ENCODE measurements at places on chromosomes 7 and 10. TPM values are rescaled to one million over a fixed set of nuclear protein-coding genes. Genes with fewer than 3 reads are reported as not detected.
A peak's percentile ranks its signal among the peaks of the same experiment; 100 is the strongest.

CHCHD2 gene
- total RNA-seq, result 978 TPM

CFAP70 gene
- total RNA-seq, result 3.1 TPM

LIPJ gene
- not detected for total RNA-seq

FRMD4A gene
- total RNA-seq, result 18.3 TPM

SFMBT2 gene
- total RNA-seq, result 0.07 TPM

IL2RA gene
- not detected for total RNA-seq

MMRN2 gene
- total RNA-seq, result 12.1 TPM

AGAP9 gene
- 14.1 TPM for total RNA-seq

MSANTD7 gene
- 11.6 TPM for total RNA-seq

PNLIPRP3 gene
- not detected for total RNA-seq

SORCS1 gene
- not detected for total RNA-seq

MORN4 gene
- total RNA-seq, result 10.0 TPM

KCNH2 gene
- 1.5 TPM for total RNA-seq

DNA sequence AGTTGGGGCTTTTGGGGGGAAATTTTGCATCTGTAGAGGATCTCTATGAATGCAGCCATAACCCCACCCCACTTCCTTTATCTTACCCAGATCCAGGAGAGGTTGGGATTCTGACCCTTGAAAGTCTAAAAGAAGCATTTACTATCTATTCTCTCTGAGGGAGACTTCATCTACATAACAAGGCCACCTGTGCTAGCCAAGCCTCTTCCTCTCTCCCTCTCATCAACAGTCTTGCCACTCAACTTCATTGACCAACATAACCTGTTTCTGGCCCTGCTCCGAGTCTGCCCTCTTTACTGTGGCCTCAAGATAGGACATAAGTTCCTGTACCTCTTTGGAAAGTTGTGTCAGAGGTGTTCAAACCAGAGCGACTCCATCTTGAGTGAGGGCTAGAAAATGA lies 19.4 kb downstream of the TUBAL3 start:
- no peaks in the 10 kb centered on the region for H3K27me3 ChIP-seq
- H3K4me1 ChIP-seq, result no peaks in the 10 kb centered on the region
- no peak overlapping the region for H3K27ac ChIP-seq
- no peak for DNase-seq

GRCh38 chr10:110233846-110234245 lies 26.4 kb downstream of the MXI1 start:
- H3K27ac ChIP-seq, result no peak overlapping the region
- no peak for DNase-seq
- H3K4me3 ChIP-seq, result no peak overlapping the region
- no peaks in the 10 kb centered on the region for H3K4me1 ChIP-seq
- no peaks in the 10 kb centered on the region for H3K36me3 ChIP-seq

GRCh38 chr10:53597835-53598251 lies 825.3 kb upstream of the MBL2 start:
- H3K4me1 ChIP-seq, result no peaks in the 10 kb centered on the region
- no peak overlapping the region for H3K4me3 ChIP-seq

GRCh38 chr10:124892031-124892430 lies 49.9 kb upstream of the ZRANB1 start:
- no peaks in the 10 kb centered on the region for H3K27me3 ChIP-seq
- H3K36me3 ChIP-seq, result no peaks in the 10 kb centered on the region
- no peak overlapping the region for H3K27ac ChIP-seq
- H3K4me3 ChIP-seq, result no peak overlapping the region
- peaks cover 13% of the 10 kb centered on the region for H3K4me1 ChIP-seq
- no peak for DNase-seq

- H3K27ac ChIP-seq, result no peak overlapping the region
- H3K4me1 ChIP-seq, result no peaks in the 10 kb centered on the region
- H3K4me3 ChIP-seq, result no peak overlapping the region
- no peaks in the 10 kb centered on the region for H3K27me3 ChIP-seq
- no peaks in the 10 kb centered on the region for H3K36me3 ChIP-seq
These were observed 355.7 kb upstream of the STEAP1 start for GRCh38 chr7:89798599-89798996.

GRCh38 chr10:67790534-67791408 lies 47.2 kb downstream of the DNAJC12 start:
- DNase-seq, result no peak
- no peaks in the 10 kb centered on the region for H3K36me3 ChIP-seq
- no peak overlapping the region for H3K4me3 ChIP-seq
- peaks cover 15% of the 10 kb centered on the region for H3K4me1 ChIP-seq
- peak overlapping the region; percentile 54 for H3K27ac ChIP-seq

- no peak for DNase-seq
- H3K4me3 ChIP-seq, result no peak overlapping the region
- peaks cover 30% of the 10 kb centered on the region for H3K27me3 ChIP-seq
- H3K36me3 ChIP-seq, result no peaks in the 10 kb centered on the region
- H3K27ac ChIP-seq, result no peak overlapping the region
These were observed 569 bp upstream of the NPTX2 start for GRCh38 chr7:98616381-98617050.

GRCh38 chr7:105365541-105366534 lies 22.9 kb downstream of the SRPK2 start:
- H3K4me1 ChIP-seq, result no peaks in the 10 kb centered on the region
- no peak overlapping the region for H3K27ac ChIP-seq
- H3K36me3 ChIP-seq, result no peaks in the 10 kb centered on the region
- no peak for DNase-seq
- H3K4me3 ChIP-seq, result no peak overlapping the region
- no peaks in the 10 kb centered on the region for H3K27me3 ChIP-seq

- H3K36me3 ChIP-seq, result no peaks in the 10 kb centered on the region
- H3K4me1 ChIP-seq, result no peaks in the 10 kb centered on the region
- H3K27me3 ChIP-seq, result no peaks in the 10 kb centered on the region
- no peak overlapping the region for H3K4me3 ChIP-seq
These were observed 6.5 kb downstream of the FZD8 start for GRCh38 chr10:35635576-35635975.

DNA sequence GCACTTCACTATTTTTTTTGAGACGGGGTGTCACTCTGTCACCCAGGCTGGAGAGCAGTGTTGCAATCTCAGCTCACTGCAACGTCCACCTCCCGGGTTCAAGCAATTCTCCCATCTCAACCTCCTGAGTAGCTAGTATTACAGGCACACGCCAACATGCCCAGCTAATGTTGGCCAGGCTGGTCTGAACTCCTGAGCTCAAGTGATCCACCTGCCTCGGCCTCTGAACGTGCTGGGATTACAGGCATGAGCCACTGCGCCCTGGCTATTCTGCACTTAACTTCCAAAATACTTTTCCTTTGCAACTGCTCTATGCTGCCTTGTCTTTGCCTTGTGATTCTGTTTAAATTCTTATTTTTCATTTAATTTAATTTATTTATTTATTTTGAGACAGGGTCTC lies 67.0 kb upstream of the ZNF479 start:
- DNase-seq, result no peak
- H3K36me3 ChIP-seq, result no peaks in the 10 kb centered on the region
- H3K27me3 ChIP-seq, result no peaks in the 10 kb centered on the region
- no peak overlapping the region for H3K4me3 ChIP-seq

DNA sequence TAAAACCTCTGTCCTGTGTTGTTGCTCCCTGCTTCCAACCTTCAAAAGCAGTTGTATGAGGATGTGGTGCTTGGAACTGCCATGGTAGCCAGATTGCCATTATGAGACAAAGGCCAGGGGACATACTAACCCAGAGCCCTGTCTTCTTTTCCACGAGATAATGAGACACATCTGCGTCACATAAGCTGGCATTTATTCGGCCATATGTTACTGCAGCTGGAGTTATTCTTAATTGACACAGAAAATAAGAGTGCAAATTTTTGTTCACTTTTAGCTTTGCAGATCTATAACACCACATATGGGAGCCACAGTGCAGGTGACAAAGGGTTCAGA lies 15.5 kb upstream of the PDLIM1 start:
- no peaks in the 10 kb centered on the region for H3K27me3 ChIP-seq
- no peak overlapping the region for H3K27ac ChIP-seq
- H3K4me1 ChIP-seq, result peaks cover 34% of the 10 kb centered on the region
- no peak overlapping the region for H3K4me3 ChIP-seq

DNA sequence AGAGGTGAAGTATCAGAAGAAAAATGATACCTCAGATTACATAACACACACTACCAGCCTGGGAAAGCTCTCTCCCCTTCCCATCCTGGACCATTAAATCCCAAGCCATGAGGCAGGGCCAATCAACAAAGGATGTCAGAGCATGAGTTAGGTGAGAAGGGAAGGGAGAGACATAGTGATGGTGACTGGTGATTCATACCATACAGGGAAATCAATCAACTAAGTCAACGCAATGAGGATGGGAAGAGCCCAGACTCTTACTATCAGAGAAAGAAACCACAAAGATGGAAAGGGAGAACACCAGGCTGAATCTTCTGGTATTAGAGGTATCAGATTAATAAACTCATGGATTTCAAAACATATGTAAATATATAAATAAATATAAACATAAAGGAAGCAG lies 185.4 kb downstream of the KMT2E start:
- H3K36me3 ChIP-seq, result no peaks in the 10 kb centered on the region
- H3K4me1 ChIP-seq, result no peaks in the 10 kb centered on the region
- peak; percentile 17 for DNase-seq

DNA sequence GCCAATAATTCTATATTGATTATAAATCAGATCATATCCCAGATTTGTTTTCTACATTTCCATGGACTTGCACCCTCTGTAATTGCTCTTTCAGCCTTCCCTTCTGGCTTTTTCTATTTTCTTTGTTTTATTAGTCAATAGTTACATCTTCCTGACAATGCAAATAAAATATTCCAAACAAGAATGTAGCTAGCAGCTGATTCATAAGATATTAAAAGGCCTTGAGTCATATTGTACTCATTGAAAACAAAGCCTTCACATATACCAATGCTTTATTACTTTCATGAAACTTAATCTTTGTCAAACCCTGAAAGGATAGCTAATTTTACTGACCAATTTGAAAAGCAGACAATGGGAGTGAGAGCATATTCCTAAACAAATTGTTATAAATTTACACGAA lies 10.7 kb upstream of the SFMBT2 start:
- H3K36me3 ChIP-seq, result no peaks in the 10 kb centered on the region
- peaks cover 14% of the 10 kb centered on the region for H3K27me3 ChIP-seq
- H3K27ac ChIP-seq, result no peak overlapping the region
- no peak for DNase-seq
- H3K4me3 ChIP-seq, result no peak overlapping the region

- H3K4me1 ChIP-seq, result no peaks in the 10 kb centered on the region
- DNase-seq, result no peak
- H3K27me3 ChIP-seq, result no peaks in the 10 kb centered on the region
- H3K27ac ChIP-seq, result no peak overlapping the region
These were observed 24.5 kb upstream of the MSRB2 start for GRCh38 chr10:23070913-23071218.

DNA sequence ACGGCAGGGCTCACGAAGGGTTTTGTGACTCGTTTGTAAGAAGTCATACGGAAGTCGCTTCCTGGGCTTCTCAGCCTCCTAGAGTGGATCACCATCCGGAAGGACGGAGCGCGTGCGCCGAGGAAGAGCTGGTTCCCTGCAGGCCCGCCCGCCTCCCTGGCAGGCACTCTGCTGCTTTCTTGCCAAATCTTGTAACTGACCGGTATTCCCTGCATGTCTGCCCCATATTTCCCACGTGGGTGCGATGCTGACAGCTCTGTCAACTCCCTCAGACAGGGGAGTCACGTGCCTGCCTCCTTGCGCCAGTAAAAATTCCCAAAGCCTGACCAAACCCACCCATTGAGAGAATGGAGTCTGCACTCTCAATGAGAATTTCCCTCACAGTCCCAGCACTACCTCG lies 12.7 kb downstream of the SHH start:
- peaks cover 39% of the 10 kb centered on the region for H3K27me3 ChIP-seq
- H3K27ac ChIP-seq, result no peak overlapping the region
- no peaks in the 10 kb centered on the region for H3K4me1 ChIP-seq
- no peak overlapping the region for H3K4me3 ChIP-seq

DNA sequence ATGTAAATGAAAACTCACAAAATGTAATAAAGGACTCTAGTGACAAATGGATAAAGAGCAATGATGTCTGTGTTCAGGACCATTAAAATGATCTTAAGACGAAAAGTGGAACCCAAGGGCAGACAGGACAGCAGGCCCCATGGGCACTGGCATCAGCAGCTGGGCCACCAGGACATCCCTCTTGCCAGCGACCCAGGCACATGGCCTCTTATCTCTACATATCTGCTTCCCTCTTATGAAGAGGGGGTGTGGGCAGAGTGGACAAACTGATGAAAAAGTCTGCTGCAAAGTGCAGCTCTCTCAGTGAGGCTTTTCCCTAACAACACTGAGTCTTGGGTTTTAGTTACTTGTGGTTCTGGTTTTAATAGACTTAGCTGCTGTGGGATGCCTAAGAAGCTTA lies 44.8 kb upstream of the ANKRD1 start:
- no peak for DNase-seq
- H3K4me3 ChIP-seq, result no peak overlapping the region
- no peaks in the 10 kb centered on the region for H3K27me3 ChIP-seq
- no peak overlapping the region for H3K27ac ChIP-seq

DNA sequence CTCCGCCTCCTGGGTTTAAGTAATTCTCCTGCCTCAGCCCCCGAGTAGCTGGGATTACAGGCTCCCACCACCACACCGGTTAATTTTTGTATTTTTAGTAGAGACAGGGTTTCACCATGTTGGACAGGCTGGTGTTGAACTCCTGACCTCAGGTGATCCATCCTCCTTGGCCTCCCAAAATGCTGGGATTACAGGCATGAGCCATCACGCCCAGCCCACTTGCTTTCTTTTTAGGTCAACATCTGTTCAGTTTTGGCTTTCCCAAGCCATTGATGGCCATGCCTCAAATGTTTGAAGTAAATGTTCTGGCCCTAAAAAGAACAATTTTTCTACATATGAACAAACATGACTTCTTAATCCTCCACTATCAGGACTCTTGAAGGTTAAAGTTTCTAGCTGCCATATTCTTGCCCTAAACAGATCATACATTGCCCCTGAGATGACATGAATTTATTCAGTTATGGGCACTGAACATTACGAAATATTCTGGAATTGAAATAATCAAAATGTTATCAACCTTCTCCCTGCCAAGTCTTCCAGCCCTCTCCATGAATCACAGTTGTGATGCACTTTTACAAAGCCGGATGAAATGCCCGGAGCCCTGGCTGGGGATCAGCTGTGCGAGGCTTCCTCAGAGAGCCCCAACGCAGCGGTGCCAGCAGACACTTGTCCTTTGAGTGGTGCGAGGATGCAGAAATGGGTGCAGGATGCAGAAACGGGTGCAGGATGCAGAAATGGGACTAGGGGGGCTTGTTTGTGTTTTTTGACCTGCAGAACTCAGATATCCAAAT lies 2.9 kb downstream of the MRLN start:
- no peaks in the 10 kb centered on the region for H3K27me3 ChIP-seq
- H3K36me3 ChIP-seq, result no peaks in the 10 kb centered on the region
- no peak for DNase-seq
- H3K27ac ChIP-seq, result no peak overlapping the region
- no peaks in the 10 kb centered on the region for H3K4me1 ChIP-seq

GRCh38 chr7:81366546-81366945 lies 403.3 kb downstream of the HGF start:
- no peaks in the 10 kb centered on the region for H3K4me1 ChIP-seq
- no peaks in the 10 kb centered on the region for H3K27me3 ChIP-seq
- no peaks in the 10 kb centered on the region for H3K36me3 ChIP-seq

- H3K4me3 ChIP-seq, result peak overlapping the region; percentile 92
- H3K36me3 ChIP-seq, result peaks cover 23% of the 10 kb centered on the region
These were observed 1.1 kb upstream of the EIF4H start for GRCh38 chr7:74173074-74173473.

- no peaks in the 10 kb centered on the region for H3K36me3 ChIP-seq
- no peak overlapping the region for H3K4me3 ChIP-seq
- H3K4me1 ChIP-seq, result no peaks in the 10 kb centered on the region
- no peak overlapping the region for H3K27ac ChIP-seq
- DNase-seq, result peak; percentile 83
- no peaks in the 10 kb centered on the region for H3K27me3 ChIP-seq
These were observed 31.6 kb upstream of the TMEM254 start for GRCh38 chr10:80046629-80047441.

- H3K4me1 ChIP-seq, result no peaks in the 10 kb centered on the region
- H3K36me3 ChIP-seq, result no peaks in the 10 kb centered on the region
- no peak overlapping the region for H3K27ac ChIP-seq
These were observed 136.0 kb downstream of the KIF20B start for GRCh38 chr10:89837165-89838043.

All from PC-9 (cell line).